Stimulated activated CD4-positive, alpha-beta T cell treated with anti-CD3 and anti-CD28 coated beads, Interleukin-4, amount 100 ng/mL, for 4 hours (primary cell): ENCODE measurements at places on chromosomes 4 and X.
A peak's percentile ranks its signal among the peaks of the same experiment; 100 is the strongest.

- no peak for DNase-seq
Observed at GRCh38 chr4:110977554-110977953, 354.7 kb upstream of the PITX2 start.

DNA sequence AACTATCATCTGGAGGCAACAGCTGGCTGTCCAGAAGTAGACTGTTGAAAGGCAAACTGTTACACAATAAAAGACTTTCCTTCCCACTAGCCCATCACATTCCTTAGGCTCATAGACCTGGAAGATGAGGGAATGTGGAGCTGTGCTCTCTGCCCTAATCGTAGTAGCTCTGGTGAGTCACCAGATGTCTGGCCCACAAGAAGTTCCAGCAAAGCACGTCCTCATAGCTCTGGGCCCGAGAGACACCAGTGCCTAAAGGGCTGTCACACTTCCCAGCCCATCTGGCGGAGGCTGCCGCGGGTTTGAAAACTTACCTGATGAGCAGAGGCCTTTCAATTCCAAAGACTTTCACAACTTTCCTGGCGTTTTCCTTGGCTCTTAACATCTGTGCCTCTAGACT, 81.7 kb upstream of the STOX2 start:
- DNase-seq, result no peak

DNA sequence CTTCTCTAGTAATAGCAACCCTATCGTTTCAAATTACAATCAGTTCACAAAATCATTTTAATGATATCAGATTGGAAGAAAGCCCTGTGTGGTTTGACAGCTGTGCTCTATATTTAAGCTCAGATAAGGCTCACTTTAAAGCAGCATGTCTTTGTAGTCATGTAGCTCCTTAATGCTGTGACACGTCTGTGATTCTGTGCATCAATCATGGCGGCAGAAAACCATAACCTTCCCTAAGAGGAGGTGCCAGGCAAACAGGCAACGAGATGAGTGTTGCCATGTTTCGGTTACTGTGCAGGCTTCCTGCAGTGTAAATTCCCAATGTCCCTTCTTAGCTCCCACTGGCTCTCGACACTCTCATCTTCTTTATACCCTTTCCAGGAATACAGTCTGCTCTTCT, 212.7 kb downstream of the GRID2 start:
- DNase-seq, result no peak

- no peak for DNase-seq
Observed at GRCh38 chr4:161906836-161907589, 256.8 kb downstream of the FSTL5 start.

- no peak for DNase-seq
Observed at GRCh38 chr4:150126864-150127203, 48.6 kb downstream of the DCLK2 start.

DNA sequence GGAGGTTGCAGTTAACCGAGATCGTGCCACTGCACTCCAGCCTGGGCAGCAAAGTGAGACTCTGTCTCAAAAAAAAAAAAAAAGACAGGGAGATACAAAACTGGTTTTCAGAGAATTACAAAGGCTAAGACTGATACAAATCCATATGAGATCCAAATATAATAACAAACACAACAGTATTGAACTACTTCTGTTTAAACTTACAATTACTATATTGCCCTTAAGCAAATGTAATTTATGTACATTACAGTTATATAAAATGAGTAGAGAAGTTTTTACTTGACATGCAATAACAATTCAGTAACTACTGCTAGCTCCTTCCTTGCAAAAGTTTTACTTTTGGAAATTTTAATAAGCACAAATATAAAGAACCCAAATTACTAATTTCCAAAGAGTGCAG, 52.6 kb upstream of the PABPC1L2A start:
- DNase-seq, result no peak

DNA sequence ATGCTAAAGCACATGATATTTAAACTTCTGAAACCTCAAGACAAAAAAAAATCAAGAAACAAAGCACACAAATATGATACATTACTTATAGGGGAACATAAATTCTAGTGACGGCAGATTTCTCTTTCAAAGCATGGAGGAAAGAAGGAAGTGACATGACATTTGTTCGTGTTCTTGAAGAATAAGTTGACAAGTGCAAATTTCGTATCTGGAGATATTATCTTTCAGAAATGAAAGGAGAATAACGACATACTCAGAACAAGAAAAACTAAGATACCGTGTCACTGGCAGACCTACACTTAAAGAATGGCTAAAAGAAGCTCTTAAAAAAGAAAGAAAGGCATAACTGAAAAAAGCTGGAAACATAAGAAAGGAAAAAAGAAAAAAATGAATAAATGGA, 16.6 kb downstream of the CENPVL2 start:
- no peak for DNase-seq

DNA sequence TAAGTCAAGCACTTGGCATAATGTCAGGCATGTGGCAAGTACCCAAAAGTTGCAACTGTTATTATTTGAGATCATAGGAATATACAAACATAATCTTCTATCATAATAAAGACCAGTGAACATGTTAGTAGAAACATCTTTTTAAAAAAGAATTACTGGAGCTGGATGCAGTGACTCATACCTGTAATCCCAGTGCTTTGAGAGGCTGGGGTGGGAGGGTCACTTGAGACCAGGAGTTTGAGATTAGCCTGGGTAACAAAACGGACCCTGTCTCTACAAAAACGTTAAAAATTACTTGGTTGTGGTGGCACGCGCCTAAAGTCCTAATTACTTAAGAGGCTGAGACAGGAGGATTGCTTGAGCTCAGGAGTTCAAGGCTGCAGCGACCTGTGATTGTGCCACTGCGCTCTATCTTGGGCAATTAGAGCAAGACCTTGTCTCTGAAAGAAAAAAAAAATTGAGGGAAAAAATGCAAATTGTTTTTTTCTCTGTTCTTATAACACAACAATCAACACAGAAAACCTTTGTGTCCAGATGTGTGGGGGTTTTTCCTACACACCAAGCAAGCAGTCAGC, 284.3 kb downstream of the ARHGAP10 start:
- DNase-seq, result no peak

GRCh38 chr4:53782458-53782845, 191.2 kb upstream of the LNX1 start:
- DNase-seq, result no peak

DNA sequence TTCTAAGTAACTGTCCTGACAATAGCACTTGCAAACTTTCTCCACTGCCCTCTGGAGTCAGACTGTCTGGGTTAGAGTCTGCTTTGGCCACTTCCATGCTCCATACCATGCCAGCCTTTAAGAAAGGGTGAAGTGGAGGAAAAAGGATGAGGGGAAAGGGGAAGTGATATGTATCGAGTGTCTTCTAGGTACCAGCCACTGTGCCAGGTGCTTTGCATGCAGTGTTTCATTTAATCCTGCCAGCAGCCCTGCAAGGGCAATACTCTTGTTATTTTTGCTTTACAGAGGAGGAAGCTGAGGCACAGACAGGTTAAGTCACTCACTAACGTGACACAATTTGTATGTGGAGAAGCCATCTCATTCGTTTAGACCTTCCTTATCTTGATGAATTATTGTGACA, 55.6 kb downstream of the RTL9 start:
- no peak for DNase-seq

- DNase-seq, result no peak
Observed at GRCh38 chr4:183011213-183011907, 87.7 kb upstream of the WWC2 start.

- no peak for DNase-seq
Observed at GRCh38 chrX:141760761-141761160, 62.2 kb upstream of the SPANXD start.

GRCh38 chrX:103624111-103624510, 4.7 kb upstream of the TCEAL1 start:
- DNase-seq, result no peak

- DNase-seq, result no peak
Observed at GRCh38 chrX:125436855-125437254, 117.2 kb downstream of the TEX13C start.

DNA sequence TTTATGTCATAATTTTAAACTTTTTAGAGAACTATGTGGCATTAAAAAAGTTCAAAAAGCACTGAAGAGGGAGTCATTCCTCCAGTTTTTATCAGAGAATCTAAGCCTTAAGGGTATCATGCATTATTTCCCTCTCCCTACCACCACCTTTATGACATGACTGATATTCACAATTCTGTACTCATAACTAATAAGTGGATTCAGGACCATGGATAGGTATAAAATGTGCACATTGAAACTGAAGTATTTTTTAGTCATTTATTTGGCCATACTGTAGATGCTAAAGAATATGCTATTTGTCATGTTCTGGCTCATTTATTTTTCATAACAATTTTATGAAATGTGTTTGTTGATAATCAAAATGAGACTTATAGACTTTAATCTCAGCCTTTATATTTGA, 897.5 kb upstream of the AGA start:
- no peak for DNase-seq

- DNase-seq, result no peak
Observed at GRCh38 chr4:83009529-83009928, 1.1 kb downstream of the LIN54 start.

DNA sequence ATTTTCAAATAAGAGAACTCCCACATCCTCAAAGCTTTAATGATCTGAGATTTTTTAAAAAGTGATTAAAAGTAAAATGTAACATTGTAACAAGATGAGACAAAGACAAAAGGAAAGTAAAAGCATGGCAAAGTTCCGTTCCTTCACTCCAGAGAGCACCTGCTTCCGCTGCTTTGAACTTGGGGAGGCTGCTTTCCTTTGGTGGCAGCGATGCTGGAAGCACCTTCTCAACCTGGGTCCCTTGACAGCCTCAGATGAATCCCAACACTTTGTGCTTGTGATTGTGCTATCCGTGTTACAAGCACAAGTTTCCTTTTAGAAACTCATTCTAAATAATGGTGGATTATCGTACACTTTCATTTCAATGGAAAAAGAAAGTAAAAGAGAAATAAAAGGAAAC, 59.7 kb downstream of the HADH start:
- peak; percentile 44 for DNase-seq

DNA sequence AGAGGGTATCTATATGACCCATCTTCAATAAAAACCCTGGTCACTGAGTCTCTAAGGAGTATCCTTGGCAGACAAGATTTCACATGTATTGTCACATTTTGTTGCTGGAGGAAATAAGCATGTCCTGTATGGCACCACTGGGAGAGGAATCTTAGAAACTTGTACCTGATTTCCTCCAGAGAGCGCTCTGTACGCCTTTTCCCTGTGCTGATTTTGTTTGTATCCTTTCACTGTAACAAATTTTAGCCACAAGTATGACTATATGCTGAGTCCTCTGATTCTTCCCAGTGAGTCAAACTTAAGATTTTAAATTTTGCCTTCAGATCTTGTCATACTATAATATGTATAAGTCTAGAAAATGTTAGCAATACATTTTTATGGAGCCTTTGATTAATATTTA, 102.8 kb downstream of the ITIH6 start:
- DNase-seq, result no peak

GRCh38 chr4:144202081-144202480, 61.6 kb upstream of the GYPA start:
- DNase-seq, result no peak

DNA sequence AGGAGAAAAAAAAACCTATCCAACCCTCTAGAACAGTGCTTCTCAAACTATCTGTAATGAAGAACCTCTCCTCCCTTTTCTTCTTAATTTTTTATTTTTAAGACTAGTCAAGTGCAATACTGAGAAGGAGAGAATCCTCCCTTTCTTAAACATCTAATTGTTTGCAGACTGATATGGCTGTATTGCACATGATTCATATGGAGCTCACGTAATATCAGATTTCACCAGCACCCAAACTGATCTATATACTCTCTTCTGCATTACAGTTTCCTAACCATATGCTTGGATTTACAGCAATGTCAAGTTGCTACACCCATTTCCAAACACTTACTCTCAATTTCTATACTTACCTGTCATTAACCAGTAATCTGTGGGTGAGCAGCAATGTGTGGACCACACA, 9.5 kb downstream of the PRMT9 start:
- DNase-seq, result no peak
